ENCODE measurements at places on chromosomes 3 and 15. TPM values are rescaled to one million over a fixed set of nuclear protein-coding genes. Genes with fewer than 3 reads are reported as not detected.

GRCh38 chr3:65291448-65292125 lies 603.8 kb upstream of the ADAMTS9 start:
- no peak for DNase-seq

The DAPK2 gene
- 1.5 TPM for polyA plus RNA-seq

DNA sequence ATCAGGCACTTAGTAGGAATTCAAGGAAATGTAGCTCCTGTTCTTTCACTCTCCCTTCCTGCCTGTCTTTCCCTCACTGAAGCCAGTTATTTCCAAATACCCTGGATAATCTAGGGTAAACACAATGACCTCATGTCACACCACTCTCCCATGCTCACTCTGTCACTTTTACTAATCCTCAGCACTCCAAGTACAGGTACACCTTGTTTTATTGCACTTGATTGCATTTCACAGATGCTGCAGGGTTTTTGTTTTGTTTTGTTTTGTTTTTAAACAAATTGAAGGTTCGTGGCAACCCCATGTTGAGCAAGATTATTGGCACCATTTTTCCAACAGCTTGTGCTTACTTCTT lies 40.8 kb downstream of the PPM1L start:
- DNase-seq = no peak

DNA sequence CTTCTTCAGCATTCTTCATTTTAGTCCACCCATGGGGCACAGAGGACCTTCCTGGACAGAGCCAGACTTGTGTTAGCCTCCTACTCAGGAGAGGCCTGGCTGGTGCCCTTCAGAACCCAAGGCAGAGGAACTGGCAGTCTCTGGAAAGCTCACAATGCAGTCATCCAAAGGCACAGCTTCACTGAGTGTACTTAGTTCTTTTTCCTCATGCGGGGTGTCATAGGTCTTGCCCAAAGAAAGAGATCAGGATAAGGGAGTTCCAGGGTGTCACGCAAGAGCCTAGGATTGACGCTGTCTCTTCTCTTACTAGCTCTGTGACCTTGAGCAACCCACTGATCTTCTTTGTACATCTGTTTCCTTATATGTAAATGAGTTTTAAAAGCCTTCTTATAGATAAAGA lies 58.7 kb downstream of the CD200 start:
- no peak for DNase-seq

DNA sequence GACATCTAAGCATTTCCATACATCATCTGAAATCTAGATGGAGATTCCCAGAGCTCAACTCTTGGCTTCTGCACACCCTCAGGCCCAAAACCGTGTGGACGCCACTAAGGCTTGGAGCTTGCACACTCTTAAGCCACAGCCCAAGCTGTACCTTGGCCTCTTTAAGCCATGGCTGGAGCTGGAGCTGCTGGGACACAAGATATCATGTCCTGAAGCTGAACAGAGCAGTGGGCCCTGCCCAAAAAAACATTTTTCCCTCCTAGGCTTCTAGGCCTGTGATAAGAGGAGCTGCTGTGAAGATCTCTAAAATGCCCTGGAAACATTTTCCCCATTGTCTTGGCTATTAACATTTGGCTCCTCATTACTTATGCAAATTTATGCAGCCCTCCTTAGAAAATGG lies 188.7 kb upstream of the MBNL1 start:
- DNase-seq = no peak

DNA sequence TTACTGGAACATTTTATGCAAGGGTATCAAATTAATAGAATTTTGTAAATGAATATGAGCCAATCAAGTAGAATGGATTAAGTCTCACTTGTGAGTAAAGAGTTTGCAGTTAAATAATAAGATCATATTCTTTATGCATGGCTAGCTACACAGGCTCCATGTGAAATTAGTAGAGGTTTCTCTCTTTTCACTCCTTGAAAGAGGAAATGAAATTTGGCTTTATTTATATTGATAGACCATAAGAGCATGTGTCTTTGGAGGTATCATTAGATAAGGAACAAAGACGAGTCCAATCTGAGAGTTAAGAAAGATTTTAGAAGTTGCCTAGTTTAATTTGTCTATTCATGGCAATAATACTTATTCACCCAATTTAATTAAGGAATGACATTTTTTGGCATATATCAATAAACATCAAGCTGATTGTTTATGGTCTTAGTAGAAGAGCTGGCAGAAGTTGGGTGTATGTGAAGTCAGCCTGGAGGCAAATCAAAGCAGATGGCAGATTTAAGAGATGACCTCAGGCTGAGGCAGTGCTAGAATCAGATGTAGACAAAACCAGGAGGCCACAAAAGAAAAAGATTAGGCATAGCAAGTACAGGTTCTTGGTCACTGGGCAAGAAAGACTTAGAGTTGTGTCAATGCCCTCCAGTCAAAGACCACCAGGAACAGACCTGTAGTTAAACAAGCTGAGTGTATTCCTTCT lies 406.5 kb upstream of the ARHGEF26 start:
- no peak for DNase-seq

DNA sequence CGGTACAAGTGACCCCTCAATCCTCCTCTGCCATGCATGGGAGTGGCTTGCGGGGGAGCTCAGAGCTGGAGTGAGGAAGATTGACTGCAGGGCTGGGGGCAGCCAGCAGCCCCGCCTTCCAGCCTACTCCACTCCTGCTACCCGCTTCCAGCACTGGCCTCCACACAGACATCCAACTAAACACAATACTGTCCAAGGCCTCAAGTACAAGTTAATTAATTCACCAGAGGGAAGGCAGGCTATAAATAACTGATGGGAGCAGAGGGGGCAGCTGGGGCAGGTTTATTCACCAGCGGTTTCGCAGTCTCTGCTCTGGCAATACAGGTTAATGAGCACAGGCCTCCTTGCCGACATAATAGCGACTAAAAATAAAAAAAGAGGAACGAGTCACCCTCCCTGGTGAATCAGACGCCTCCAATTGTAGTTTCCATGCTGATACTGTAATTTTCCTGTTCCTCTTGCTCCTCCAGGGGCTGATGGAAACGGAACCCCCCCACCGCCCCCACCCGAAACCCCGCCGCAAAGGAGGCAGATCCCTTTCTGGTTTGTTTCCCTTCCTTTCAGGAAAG lies 166.4 kb upstream of the TLE3 start:
- DNase-seq = no peak

The SCN10A gene
- polyA plus RNA-seq = not detected

The CYP1A2 gene
- polyA plus RNA-seq = not detected

GRCh38 chr3:58514405-58514804 lies 22.5 kb downstream of the KCTD6 start:
- DNase-seq = no peak

- DNase-seq = no peak
These were observed 32.6 kb downstream of the EEFSEC start for GRCh38 chr3:128185630-128186447.

GRCh38 chr3:46926871-46927717 lies 49.5 kb downstream of the CCDC12 start:
- DNase-seq = no peak

The MYLK gene
- polyA plus RNA-seq = 0.72 TPM

The LMAN1L gene
- polyA plus RNA-seq = not detected

DNA sequence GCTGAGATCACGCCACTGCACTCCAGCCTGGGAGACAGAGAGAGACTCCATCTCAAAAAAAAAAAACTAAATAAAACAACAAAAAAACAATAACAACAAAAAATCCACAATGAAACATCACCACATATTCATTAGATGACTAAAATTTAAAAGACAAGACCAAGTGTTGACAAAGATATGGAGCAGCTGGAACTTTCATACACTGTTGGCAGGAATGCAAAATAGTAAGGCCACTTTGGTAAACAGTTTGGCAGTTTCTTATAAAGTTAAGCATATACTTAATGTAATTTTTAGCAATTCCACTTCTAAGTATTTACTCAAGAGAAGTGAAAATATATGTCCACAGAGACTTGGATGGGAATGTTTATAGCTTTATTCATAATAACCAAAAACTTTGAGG lies 43.2 kb downstream of the RBP2 start:
- DNase-seq = no peak

The CDHR4 gene
- polyA plus RNA-seq = not detected

The PDIA5 gene
- polyA plus RNA-seq = 25.6 TPM

The HMCES gene
- 92.1 TPM for polyA plus RNA-seq

The FSD2 gene
- polyA plus RNA-seq = not detected

- peak; percentile 73 for DNase-seq
These were observed 819 bp upstream of the RPL24 start for GRCh38 chr3:101687142-101687931.

GRCh38 chr3:87298111-87298718 lies 21.8 kb upstream of the POU1F1 start:
- DNase-seq = peak; percentile 23

DNA sequence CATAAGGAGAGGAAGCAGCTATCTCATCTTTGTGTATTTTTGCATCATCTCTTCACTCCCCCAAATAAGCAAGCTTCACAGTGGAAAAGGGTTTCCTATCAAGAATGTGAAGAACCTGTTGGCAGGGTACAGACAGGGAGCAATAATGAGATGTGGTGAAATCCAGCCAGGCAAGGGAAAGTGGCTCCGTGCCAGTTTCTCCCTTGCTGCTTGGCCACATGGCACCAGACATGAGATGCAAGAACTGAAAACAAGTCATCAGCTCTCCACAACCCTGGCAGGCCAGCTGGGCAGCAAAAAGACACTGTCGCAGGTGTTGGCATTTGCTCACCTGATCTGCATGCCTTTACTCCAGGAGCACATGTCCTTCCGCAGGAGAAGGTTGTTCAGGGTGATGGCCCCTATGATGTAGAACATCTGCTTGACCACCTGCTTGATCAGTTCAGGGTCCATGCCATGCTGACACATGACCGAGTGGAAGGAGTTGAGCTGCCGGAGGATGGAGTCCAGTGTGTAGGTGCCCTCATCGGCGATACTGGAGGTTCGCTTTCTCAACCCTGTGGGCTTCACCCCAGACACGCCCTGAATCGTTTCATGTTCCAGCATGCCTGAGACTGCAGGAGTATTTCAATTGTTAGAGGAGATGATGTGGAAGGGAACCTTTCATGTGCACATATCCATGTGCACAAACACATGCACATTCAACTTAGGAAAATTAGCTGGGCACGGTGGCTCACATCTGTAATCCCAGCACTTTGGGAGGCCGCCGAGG lies 23.3 kb upstream of the MYO5C start:
- no peak for DNase-seq

- DNase-seq = peak; percentile 6
These were observed 897 bp upstream of the TLE3 start for GRCh38 chr15:70098461-70099166.

GRCh38 chr3:19769694-19770093 lies 164.3 kb downstream of the EFHB start:
- no peak for DNase-seq

The ZBTB38 gene
- polyA plus RNA-seq = 5.0 TPM

The AP3B2 gene
- 0.57 TPM for polyA plus RNA-seq

The RTP3 gene
- not detected for polyA plus RNA-seq

The HIGD2B gene
- not detected for polyA plus RNA-seq

DNA sequence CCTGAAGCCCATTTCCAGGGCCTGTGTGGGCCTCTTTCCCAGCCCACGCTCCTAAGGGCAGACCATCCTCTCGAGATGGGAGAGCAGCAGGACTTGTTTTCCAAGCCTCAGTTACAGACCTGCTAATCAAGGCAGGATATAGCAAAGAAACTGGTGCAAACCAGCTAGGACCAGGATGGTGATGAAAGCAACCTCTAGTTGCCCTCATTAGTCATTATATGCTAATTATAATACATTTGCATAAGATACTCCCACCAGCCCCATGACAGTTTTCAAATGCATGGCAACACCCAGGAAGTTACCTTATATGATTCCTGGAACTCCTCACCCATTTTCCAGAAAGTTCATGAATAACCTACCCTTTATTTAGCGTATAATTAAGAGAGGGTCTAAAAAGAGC lies 34.4 kb upstream of the TRH start:
- DNase-seq = no peak

The AGTR1 gene
- not detected for polyA plus RNA-seq

GRCh38 chr15:80694611-80695098 lies 455 bp upstream of the ABHD17C start:
- no peak for DNase-seq

DNA sequence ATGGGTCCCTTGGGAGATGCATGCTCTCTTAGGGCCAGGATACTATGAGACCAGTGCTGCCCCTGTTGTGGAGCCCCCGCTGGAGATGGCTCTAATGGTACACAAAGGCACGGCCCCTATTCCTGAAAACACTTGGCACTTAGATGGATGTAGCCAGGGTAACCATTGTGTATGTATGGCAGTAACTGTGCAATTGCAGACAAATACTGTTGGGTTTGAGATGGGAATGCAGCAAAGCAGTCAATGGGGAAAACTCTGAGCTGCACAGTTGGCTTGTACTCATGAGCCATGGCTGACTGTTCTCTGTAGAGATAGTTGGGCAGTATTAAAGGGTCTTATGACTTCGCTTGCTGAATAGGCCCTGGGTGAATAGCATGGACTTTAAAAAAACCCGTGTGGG lies 67.9 kb upstream of the NPAP1 start:
- no peak for DNase-seq

GRCh38 chr3:177633671-177634207 lies 436.5 kb upstream of the TBL1XR1 start:
- DNase-seq = no peak

The PRSS50 gene
- not detected for polyA plus RNA-seq

DNA sequence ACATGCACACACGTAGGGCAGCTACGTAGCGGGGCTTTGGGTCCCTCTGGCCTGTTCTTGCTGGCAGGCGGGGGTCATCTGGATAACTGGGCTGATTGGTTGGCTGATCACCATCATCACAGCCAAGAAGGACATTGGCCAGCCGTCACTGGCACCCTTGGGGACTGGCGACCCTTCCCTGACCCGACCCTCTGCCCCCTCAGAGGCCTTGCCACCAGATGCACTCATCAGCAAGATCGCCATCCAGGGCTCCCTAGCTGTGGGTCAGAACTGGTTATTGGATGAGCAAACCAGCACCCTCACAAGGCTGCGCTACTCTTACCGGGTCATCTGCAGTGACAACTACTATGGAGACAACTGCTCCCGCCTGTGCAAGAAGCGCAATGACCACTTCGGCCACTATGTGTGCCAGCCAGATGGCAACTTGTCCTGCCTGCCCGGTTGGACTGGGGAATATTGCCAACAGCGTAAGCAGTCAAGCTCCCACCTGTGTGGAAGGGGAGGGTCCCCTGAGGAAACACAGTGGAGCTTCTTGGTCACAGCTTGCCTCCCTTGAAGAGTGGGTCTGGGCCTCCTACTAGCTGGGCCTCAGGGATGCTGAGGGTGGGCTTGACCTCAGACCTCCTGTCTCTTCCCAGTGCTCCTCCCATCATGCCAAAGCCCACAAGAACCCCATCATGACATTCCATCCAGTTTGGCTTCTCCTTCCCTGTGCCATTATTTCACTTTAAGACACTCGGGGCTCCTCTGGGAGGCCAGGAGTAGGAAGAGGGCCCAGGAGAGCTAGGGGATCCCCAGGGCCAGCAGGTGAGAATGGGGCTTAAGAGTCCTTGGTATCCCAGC lies 2.4 kb downstream of the DLL4 start:
- no peak for DNase-seq

- no peak for DNase-seq
These were observed 1088.6 kb upstream of the EPHA6 start for GRCh38 chr3:95725770-95726169.

- peak; percentile 43 for DNase-seq
These were observed 37.9 kb downstream of the UBR1 start for GRCh38 chr15:43067717-43068461.

The CHRM5 gene
- not detected for polyA plus RNA-seq

Measured in foreskin keratinocyte (primary cell).